ENCODE measurements at places on chromosomes 13 and 19. TPM values are rescaled to one million over a fixed set of nuclear protein-coding genes. Genes with fewer than 3 reads are reported as not detected.

DNA sequence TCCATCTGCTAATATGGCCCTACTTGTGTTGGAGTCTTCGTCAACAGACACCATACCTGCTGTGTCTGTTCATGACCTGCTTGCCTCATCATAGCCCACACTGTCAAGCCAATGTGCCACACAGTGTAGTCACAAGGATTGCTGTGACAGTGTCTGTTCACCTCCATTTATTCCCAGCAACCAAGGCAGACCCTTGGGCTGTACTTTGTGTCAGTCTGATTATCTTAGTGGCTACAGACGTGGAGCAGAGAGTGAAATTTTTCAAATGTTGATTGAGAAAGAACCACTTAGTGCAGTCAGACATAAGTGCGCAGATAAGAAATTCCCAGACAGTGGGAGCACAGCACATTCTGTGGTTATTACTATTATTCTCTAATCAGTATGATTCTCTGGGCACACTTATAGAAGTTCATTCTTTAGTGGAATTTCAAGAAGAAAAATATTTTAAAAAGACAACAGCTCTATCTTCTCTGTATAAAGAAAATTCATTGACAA lies 184.6 kb downstream of the GPC6 start:
- no peak for DNase-seq

- DNase-seq = peak; percentile 42
Measured at GRCh38 chr13:27728271-27728670, 64.0 kb upstream of the GSX1 start.

DNA sequence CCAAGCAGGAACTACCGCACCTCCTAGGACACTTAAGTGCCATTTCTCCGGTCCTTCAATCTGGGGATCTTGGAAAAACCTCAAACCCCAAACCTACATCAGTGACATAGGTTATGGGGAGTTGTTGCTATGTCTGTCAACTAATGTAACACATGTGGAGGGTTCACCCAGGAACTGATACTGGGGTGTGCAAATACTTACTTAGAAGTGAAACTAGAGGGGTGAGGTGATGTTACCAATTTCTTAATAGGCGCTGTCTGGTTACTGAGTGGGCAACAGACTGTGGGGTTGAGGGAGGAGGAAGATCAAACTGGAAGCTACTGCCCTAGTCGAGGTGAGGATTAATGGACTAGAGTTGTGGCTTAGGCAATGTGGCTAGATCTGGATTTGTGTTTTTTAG lies 1.9 kb downstream of the ZNF586 start:
- no peak for DNase-seq

GRCh38 chr13:48731957-48732569 lies 78.3 kb downstream of the CYSLTR2 start:
- DNase-seq = peak; percentile 57

DNA sequence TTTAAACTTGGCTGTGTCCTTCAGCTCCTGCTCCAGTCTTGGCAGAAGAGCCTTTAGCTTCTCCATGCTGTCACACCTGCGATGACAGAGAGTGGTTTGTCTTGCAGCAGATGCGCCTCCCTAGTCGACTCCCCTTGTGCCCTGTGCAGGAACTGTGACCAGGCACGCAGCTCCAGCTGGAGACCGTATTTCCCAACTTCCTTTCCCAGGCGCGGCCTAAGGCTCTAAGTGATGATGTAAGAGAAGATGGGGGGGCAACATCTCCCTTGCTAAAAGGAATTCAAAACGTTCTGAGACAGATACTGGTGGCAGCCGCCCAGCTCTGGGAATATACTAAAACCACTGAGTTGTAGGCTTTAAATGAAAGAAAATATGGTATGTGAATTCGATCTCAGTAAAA lies 16.3 kb downstream of the DCUN1D2 start:
- peak; percentile 64 for DNase-seq

- DNase-seq = no peak
Measured at GRCh38 chr13:36950330-36950729, 30.3 kb upstream of the SMAD9 start.

DNA sequence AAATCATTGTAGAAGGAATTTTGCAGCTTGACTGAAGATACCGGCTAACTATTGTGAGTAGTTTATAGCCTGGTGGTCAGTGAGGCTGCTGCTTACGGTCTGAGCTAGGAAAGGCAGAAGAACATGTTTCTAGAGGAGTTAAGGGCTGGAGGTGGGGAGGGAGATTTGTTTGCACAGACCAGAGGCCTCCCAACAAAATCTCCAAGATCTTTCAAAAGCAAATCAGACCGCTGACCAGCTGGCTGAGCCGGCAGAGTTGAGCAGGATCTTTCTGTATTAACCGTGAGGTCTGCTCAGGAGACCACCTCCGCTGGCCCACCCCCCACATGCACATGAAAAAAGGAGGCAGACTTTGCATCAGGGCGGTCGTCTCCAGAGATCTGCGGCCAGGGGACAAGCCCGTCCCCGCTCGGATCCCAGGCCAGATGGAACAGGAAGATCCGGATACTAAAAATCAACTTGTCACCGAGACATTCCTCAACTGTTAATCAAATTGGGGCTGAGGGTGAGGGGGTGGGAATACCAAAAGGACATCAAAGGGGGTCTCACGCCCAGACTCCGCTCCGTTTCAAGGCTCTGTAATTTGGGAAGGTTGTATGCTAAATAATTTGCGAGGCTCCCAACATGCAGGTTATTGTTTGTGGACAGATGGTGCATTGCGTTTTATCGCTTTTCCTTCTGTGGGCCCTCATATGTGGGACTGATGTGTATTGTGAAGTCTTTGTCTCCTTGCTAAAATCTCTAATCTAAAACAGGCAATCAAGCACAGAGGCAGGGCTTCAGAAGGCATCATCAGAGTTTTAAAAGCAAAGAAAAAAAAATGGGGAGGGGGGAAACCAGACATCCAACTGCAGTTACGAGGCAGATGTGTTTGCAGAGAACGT lies 319.0 kb downstream of the ZNF536 start:
- DNase-seq = no peak

DNA sequence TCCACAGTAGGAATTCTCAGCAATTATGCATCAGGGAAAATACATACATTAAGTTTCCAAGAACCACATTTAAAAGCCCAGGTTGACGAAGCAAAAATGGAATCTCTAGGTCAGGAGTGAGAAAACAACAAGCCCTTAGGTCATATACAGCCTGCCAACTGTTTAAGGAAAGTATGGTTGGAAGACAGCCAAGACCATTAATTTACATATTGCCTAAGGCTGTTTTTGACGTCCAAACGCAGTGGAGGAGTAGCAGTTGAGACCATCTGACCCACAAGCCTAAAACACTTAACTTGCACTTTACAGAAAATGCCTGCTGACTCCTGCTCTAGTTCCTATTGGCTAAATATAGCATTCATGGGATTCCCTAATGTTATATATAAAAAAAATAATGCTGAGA lies 299.0 kb downstream of the ITGBL1 start:
- DNase-seq = peak; percentile 86

DNA sequence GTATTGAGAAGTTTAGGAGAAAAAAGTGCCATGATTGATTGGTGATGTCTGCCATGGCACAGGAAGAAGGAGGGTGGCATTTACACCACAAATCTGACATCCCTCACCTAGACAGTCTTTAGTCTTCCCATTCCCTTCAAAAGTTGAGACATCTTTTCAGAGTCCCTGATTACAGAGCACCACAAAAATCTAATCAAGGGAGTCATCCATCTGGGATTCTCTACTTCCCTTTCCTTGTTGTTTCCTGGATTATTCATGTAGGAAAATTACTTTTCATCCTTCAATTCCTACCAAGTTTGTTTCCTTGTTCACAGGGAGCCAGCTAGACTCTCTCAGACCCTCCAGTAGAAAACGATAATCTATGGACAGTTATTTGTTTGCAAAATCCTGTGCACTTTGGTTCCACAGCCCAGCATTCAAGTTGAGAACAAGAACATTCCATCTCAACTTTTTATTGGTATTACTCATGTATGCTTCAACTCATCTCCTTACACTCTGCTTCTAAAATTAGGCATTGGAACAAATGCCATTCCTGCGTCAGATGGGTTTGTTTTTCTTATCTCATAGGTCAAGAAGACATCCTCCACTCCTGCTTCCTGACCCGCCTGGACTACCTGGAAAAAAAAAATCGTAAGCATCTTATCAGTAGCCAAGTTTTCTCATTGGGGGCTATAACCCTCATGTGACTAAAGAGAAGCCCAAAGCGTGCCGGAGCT lies 259.9 kb downstream of the FOXO1 start:
- peak; percentile 74 for DNase-seq

ZNF528 gene
- total RNA-seq = 8.1 TPM

SLC17A7 gene
- total RNA-seq = 0.20 TPM

ZNF628 gene
- total RNA-seq = 0.79 TPM

GRK1 gene
- total RNA-seq = not detected
